HT-29 (cell line): ENCODE measurements at places on chromosomes 12 and 14. TPM values are rescaled to one million over a fixed set of nuclear protein-coding genes. Genes with fewer than 3 reads are reported as not detected.

GRCh38 chr14:60396718-60397343, 89.0 kb downstream of the C14orf39 start:
- no peak for DNase-seq

- DNase-seq: no peak
Observed at GRCh38 chr14:70289138-70289537, 70.3 kb downstream of the COX16 start.

The IFT43 gene
- 24.7 and 25.0 TPM in 2 replicates for total RNA-seq

- DNase-seq: no peak
Observed at GRCh38 chr12:107238296-107238695, 144.9 kb upstream of the CRY1 start.

DNA sequence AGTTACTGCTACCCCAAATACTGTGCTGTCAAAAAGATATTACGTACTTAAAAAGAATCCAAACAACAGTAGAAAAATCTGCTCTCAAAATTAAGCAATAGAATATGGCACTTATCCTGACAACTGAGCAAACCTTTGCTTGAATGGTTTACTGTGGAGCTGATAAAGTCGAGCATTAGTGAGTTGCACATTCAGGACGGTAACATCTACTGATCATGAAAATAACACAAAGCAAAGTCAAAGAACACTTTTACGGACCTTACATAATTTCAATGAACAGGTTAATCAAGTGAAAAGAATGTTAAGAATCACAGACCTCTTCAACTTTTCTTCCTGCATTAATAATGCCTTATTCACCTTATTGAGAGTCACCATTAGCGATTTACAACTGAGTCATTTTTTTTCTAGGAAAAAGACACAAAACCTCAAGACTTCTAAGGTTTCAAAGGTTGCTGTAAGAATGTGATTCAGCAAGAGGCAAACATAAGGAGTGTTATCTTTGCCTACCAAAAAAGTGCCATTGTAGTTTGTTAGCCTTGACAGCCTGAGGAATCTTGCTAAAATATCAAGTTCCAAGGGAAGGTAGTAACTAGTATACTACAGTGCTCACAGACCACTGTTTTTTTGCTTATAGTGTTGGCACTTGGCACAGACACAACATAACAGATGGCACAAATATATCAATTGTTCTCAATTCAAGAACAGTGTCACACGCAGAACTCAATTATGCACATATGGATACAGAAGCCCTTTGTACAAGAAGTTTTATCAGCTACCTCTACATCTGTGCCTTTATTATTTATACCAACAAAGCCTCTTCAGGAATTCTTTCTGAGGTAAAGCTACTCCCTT, 334.2 kb upstream of the RPL10L start:
- DNase-seq: no peak

The RPGRIP1 gene
- total RNA-seq: 0.05 and 0.33 TPM in 2 replicates

The TSHR gene
- total RNA-seq: not detected in 2 replicates

The KRT79 gene
- total RNA-seq: not detected in 2 replicates

The PMCH gene
- total RNA-seq: not detected in 2 replicates

The ARPC3 gene
- total RNA-seq: 85.0 and 105 TPM in 2 replicates

DNA sequence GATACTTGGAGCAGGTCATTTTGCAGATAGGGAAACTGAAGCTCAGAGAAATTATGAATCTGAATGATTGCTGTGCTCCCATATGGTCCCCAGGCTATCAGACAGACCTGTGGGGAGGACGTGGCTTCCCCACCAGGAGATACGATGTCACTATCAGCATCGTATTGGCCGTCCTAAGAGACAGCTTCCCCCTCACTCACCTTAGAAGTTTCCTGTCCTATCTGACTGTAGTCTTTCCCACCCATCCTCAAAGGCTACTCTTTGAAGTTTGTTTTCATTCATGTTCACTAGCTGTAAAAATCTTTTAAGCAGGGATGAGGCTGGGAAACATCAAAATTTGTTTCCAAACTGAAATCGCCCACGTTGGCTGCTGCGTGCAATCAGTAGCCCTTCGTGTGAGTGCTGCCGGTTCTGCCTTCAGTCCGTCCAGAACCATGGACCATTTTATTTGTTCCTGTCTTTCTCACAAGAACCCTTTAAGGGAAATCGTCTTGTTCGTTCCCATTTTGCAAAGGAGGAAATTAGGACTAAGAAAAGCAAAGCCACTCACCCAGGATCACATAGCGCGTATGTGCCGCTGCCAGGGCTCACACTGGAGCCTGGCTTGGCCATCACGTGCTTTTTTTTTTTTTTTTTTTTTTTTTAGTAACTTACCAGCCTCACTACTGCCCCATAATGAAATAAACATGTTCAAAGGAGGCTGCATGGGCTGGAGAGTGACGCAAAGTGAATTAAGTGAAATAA, 1.0 kb upstream of the KDM2B start:
- DNase-seq: no peak

The RBMS2 gene
- total RNA-seq: 7.1 and 7.7 TPM in 2 replicates
